HepG2 (cell line): ENCODE measurements at places on chromosomes 12 and 14. TPM values are rescaled to one million over a fixed set of nuclear protein-coding genes. Genes with fewer than 3 reads are reported as not detected.

CLECL1 gene
- not detected in 2 replicates for polyA plus RNA-seq

CACNA1C gene
- polyA plus RNA-seq: 0.05 TPM in 1 of 2 replicates, not detected in the other

TAS2R14 gene
- 0.86 and 1.1 TPM in 2 replicates for polyA plus RNA-seq

POTEM gene
- not detected in 2 replicates for polyA plus RNA-seq

PEX5 gene
- polyA plus RNA-seq: 16.4 and 17.4 TPM in 2 replicates

RD3L gene
- not detected in 2 replicates for polyA plus RNA-seq

TMEM121 gene
- 6.6 and 10.9 TPM in 2 replicates for polyA plus RNA-seq

RPL10L gene
- not detected in 2 replicates for polyA plus RNA-seq

AQP6 gene
- 0.32 and 0.38 TPM in 2 replicates for polyA plus RNA-seq

GRCh38 chr12:131755305-131756113 lies 44.6 kb downstream of the SFSWAP start:
- peak; percentile 61 for DNase-seq

GRCh38 chr12:6716874-6717437 lies 6.9 kb upstream of the COPS7A start:
- DNase-seq: no peak

- DNase-seq: no peak
These were observed 114.7 kb upstream of the CRY1 start for GRCh38 chr12:107207931-107208525.

DNA sequence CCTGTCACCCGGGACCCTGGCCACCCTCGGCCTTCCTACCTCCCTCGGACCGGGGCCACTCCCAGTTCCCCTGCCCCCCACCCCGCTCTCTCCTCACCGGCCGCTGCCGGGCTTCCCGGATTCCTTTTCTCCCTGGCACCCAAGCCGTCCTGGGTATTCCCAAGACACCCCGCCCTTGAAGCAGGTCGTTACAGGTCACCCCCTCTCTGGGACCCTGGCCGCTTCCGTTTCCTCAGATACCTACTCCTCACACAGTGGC lies 493 bp downstream of the NUMB start:
- DNase-seq: no peak

DNA sequence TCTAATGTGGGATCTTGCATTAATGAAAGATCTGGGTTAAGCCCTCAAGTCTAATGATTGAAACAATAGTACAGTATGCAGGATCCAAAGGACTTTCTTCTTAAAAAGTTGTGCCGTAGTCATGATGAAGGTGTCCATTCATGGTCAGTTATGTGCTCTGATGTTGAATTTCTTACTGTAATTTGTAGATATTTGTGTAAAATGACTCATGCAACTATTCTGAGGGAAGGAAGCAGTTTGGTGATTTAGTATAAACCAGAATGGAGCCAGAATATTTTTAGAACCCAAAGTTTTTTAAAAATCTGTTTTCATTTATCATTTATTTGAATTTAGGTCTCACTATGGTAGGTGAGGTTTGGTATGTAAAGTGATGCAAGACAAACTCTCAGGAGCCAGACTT lies 151.2 kb downstream of the AKAP6 start:
- DNase-seq: no peak

GRCh38 chr12:93706387-93706786 lies 29.2 kb downstream of the CRADD start:
- DNase-seq: no peak

DNA sequence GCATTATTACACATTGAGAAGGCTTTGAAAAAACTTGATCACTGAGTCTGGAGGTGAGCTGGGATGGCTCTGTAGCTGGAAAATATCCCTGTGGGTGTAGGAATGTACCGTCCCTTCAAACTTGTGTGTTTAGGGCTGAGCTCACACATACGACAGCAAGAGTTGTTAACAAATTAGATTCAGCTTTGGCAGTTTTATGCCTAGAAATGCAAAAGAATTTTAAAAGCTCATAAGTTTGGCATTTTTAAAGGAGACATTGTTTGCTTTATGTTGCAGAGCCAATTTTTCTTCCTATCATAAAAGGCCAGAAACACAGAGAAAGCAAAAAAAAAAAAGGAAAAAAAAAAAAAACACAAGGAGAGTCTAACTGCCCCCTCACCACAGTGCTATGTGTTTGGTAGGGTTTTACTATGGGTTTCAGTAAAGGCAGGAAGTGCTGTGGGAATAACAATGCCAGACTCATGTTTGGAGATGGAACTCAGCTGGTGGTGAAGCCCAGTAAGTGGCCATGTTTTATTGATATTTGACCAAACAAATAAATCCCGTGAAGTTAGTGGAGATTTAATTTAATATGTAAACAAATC lies 78.4 kb downstream of the DAD1 start:
- no peak for DNase-seq

- no peak for DNase-seq
These were observed 16.0 kb downstream of the CERS5 start for GRCh38 chr12:50151047-50151687.

DNA sequence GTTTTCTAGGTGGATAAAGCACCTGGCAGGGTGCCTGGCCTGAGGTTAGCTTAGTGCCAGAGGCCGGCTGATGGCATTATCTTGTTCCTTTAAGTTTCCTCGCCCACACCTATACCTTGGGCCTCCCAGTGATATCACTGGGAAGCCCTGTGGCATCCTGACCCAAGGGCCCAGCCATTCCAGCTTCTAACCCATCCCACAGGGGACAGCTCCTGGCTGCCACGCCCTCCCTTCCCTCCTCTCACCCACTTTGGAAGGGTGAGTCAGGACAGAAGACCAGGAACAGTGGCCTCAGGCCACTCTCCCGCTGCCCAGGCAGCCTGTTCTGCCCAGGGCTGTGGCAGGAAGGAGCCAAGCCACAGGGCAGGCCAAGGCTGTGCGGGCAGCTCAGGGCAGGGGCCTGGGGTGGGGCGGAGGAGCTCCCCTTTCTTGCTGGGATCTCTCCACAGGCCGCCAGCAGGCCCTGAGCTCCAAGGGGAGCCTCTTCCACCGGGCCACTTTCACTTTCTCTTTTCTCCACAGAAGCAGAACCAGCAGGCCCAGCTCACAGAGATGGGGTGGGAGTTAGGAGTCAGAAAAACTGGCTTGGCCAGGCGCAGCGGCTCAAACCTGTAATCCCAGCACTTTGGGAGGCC lies 75.1 kb downstream of the IRF2BPL start:
- peak; percentile 45 for DNase-seq

DNA sequence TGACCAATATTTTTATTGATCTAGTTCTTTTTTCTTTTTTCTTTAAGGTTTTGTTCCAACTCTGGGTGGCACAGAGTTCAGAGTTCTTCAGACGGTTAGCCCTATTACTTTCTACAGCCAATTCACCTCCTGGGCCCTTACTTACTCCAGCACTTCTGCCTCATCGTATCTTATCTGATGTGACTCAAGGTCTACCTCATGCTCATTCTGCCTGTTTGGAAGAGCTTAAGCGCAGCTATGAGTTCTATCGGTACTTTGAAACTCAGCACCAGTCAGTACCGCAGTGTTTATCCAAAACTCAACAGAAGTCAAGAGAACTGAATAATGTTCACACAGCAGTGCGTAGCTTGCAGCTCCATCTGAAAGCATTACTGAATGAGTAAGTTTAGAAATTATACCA lies 64.7 kb downstream of the VEZT start:
- DNase-seq: no peak

- DNase-seq: no peak
These were observed 36.0 kb downstream of the ANKRD9 start for GRCh38 chr14:102473559-102473958.

- no peak for DNase-seq
These were observed 87.2 kb downstream of the CEP83 start for GRCh38 chr12:94372461-94372860.

- no peak for DNase-seq
These were observed 1102.8 kb downstream of the BCL11B start for GRCh38 chr14:98169170-98169587.

DNA sequence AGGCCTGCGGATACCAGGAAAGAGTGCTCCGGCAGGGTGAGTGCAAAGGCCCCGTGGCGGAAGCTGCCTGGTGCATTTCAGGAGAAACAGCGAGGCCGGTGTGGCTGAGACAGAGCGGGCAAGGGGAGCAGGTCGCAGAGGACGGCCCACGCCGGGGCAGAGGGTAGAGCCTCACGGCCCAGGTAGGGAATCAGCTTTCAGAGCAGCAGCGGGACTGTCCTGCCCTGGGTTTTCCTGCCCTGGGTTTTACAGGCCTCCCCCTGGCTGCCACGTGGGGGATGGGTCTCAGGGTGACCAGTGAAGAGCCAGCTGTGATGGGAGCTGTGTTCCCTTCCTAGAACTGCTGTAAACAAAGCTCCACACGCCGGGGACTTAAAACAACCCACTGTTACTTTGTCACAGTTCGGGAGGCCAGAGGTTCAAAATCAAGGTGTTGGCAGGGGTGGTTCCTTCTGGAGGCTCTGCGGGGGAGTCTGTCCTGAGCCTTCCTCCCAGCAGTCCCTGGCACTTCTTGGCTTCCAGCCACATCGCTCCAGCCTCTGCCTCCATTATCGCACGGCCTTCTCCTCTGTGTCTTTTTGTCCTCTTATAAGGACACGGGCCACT lies 10.4 kb downstream of the NCOR2 start:
- DNase-seq: no peak

DNA sequence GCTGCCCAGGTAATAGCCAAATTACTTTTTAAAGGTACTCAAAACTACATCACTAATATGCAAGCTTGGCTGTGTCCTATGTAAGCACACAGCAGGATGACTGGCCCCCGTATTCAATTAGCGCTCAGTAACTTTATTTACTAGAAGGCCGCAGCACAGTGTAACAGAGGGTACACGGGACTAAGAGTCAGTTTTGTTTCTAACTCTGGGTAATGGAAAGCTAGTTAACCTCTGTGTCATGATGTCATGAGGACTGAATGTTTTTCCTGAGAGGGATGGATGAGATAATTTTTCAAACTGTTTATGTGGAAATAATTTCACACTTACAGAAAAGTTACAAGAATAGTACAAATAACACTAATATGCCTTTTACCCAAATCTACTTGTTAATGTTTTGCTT lies 27.1 kb downstream of the GALNT4 start:
- no peak for DNase-seq

GRCh38 chr14:106586098-106586704 lies 1059.8 kb downstream of the TMEM121 start:
- DNase-seq: peak; percentile 37

DNA sequence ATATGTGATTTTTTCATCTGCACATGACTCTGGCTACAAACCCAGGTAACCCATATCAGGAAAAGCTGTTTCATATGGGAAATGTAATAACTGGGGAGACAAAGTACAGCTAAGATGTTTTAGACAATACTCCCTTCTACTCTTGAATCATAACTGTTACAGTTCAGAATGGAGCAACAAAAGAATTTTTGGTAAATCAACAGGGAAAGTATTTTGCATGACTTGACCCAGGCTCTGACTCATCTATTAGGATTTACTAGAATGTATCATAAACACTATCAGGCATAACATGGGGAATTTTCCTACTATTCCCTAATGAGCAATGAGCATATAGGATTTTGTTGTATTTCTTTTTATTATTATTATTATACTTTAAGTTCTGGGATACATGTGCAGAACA lies 553.0 kb downstream of the SLC16A7 start:
- DNase-seq: no peak

GRCh38 chr12:131917139-131917710 lies 11.9 kb upstream of the PUS1 start:
- no peak for DNase-seq

DNA sequence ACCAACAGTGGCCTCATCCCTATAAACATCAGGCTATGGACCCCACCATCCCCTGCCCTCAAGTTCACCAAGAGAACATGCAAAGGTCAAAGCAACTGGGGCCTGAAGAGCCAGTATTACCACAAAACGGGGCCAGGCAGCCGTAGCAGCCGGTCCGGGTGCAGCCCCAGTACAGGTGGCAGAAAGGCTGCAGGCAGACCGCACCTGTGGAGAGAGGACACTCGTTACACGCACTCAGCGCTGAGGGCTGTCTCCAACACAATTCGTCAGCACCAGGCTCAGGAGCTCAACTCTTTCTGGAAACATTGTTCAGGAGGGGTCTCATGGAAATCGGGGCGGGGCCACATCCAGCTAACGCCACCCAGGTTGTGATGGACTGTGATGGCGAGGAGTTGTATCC lies 19.9 kb upstream of the GOLGA3 start:
- no peak for DNase-seq

DNA sequence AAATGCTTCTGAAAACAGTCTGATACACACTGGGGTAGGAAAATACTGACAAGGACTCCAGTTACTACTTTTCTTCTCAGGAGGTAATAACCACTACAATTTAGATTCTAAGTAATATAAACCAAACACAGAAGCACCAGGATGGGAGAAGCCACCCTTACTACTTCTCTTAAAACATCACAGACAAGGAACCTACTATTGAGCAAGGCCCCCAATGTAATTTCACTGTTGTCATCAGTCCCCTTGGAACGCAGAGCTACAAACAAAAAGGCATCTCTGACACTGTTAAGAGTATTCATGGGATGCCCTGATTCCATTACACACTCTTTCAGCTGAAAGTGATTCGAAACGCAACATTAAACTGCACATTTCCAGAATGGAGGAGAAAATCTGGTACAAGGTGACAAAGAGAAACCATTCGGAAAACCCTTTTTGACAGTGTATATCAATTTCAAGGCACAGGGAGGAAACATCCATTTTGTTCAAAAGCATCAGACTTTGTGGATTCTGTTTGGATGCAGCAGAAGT lies 185.9 kb downstream of the PPM1H start:
- DNase-seq: no peak

DNA sequence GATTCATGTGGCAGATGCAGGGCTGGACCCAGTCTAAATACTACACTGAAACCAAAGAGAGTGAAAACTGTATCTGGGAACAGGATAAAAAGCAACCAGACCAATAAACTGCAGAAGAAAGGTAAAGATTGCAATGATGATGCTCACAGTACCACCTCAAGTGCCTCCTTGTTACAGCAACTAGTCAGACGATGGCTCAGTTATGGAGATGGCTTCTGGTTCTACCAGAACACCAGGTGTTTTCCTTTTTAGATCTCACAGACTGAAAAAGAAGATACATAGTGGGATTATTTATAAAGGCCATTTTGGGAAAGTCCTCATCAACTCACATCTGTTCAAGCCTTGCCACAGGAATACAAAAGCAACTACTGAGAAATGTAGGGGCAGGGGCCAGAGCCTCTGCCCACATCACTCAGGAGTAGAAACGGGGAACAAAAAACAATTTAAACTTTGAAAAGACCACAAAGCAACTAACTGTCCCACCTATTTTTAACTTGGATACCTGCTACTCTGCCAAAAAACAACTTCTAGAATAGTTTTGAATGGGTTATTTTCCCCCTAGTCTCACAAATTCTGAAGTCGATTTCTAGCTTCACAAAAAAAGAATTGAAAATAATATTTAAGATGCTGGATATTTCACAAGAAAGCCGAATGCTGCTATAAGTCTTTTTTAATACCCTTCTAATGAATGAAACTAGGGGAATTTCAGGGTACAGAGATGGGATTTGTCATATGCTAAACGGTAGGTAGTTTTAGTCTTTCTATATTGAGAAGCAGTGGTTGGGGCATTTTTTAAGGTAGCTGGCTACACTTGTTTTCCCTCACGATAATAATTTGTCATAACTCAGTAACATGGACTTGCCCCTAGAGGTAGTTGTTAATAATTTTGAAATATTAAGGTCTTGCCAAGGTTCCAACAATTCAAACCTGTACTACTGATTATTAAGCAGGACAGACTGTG lies 197.2 kb upstream of the TMPO start:
- no peak for DNase-seq

GRCh38 chr12:62888454-62889110 lies 46.4 kb downstream of the PPM1H start:
- DNase-seq: no peak
